Fibroblast of villous mesenchyme (primary cell): ENCODE measurements at places on chromosomes 4 and X. TPM values are rescaled to one million over a fixed set of nuclear protein-coding genes. Genes with fewer than 3 reads are reported as not detected.

Gene CITED1
- total RNA-seq, result not detected in 2 replicates

Gene RS1
- not detected in 2 replicates for total RNA-seq

Gene SFRP2
- not detected in 2 replicates for total RNA-seq

- no peak for DNase-seq
These were observed 52.6 kb downstream of the RPS3A start for GRCh38 chr4:151152028-151152427.

GRCh38 chrX:23952391-23952790, 44.6 kb downstream of the CXorf58 start:
- DNase-seq, result no peak

DNA sequence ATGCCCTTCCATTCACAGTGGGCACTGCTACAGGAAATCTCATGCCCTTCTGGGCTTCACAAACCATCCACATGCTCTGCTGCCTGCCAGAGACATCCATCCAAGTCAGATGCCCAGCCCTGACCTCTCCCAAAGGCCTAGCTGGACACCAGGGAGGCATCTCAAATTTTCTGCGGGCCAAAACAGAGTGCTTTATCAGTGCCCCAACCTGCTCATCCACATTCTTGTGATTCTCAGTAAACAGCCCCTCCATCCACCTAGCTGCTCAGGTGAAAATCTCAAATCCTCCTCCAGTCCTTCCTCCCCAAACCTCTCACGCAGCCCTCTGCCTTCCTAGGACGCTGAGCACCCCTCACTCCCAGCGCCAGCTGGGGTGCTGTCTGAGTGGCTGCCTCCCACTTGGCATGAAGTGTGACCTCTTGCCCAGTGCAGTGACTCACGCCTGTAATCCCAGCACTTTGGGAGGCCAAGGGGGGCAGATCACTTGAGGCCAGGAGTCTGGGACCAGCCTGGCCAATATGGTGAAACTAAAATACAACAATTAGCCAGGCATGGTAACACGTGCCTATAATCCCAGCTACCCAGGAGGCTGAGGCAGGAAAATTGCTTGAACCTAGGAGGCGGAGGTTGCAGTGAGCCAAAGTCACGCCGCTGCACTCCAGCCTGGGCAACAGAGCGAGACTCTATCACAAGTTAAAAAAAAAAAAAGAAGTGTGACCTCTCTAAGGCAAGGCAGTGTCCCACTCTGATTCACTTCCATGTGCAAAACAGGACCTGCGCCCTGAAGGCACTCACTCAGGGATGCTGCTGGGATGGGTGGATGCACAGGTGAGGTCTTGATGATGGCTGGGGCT, 1.7 kb upstream of the AFAP1 start:
- DNase-seq, result no peak

- DNase-seq, result peak; percentile 1
These were observed 222.6 kb downstream of the SPIN4 start for GRCh38 chrX:63128509-63128908.

DNA sequence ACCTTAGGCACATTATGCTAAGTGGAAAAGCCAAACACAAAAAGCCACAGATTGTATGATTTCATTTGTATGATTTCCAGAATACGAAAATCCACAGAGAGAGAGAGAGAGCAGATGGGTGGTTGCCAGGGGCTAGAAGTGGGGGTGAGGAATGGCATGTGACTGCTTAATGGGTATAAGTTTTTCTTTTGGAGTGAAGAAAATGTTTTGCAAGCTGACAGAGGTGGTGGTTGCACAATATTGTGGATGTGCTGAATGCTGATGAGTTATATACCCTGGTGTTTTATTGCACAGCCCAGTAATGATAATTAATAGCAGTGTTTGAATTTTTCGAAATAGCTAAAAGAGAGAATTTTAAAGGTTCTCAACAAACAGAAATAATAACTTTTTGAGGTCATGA, 386.1 kb upstream of the HS3ST1 start:
- no peak for DNase-seq

GRCh38 chrX:136447308-136447707, 40.4 kb upstream of the BRS3 start:
- no peak for DNase-seq

DNA sequence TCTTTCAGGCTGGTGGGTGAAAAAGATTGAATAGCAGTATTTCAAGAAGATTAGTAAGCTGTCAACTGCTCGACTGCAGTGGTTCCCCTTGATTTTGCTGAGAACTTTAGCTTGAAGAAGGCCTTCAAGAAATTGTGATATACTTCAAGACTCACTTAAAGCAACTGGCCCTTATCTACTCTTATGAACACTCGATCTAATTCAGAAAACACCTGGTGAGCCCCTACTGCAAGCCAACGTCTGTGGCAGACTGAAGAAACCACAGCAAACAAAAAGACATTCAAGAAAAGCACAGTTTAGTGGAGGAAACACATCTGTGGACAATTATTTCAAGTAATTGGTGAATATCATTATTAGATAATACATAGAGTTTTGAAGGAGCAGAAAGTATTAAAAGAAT, 119.0 kb downstream of the INPP4B start:
- DNase-seq, result no peak

DNA sequence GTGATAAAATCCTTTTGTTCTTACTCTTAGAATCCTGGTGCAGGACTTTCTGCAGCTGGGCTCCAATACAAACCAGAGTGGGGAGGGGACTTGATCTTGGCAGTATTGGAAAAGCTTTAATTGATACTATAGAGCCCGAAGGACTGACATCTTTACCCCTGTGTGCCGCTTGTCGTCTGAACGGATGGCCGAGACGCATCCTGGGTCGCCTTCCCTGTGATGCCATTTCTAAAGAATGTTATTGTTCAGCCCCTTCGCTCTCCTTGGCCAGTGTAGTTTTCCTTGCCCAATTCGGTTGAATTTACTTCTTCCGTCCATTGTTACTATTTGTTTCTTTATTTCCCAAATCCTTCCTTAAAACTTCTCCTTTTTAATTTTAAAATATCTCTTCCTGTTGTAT, 80.9 kb downstream of the CLDN34 start:
- DNase-seq, result no peak

GRCh38 chr4:87041141-87041540, 106.3 kb downstream of the AFF1 start:
- DNase-seq, result no peak

- no peak for DNase-seq
These were observed 62.8 kb downstream of the DHX15 start for GRCh38 chr4:24521544-24521943.

- DNase-seq, result no peak
These were observed 16.5 kb downstream of the PDCL2 start for GRCh38 chr4:55575513-55575912.

- DNase-seq, result peak; percentile 62
These were observed 83.6 kb downstream of the NBDY start for GRCh38 chrX:56812515-56813105.
